ENCODE measurements at places on chromosomes 6 and 20.

GRCh38 chr6:153872946-153873345 is 166.1 kb upstream of the OPRM1 start:
- DNase-seq = no peak

- no peak for DNase-seq
These were observed 52.6 kb upstream of the MAFB start for GRCh38 chr20:40741507-40742106.

- DNase-seq = no peak
These were observed 18.3 kb upstream of the SEC63 start for GRCh38 chr6:107976155-107976783.

DNA sequence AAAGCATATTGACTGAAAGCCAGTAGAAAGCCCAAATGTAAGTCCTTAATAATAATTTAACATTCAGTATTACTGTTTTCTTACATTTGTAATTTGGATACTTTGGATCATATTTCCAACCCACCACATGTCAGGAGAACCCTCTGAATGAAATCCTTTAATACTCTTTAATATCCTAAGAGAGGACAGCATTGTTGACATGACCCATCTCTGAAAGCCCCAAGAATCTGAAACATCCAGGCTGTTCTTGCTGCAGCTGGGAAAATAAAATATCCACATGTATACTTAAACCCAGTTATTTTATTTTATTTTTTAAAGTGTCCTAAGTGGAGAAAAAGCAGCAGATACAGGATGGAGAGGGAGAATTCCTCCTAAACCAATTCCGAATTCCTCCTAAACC is 130.8 kb upstream of the RIPOR2 start:
- DNase-seq = no peak

- no peak for DNase-seq
These were observed 725 bp downstream of the TM9SF4 start for GRCh38 chr20:32110173-32110704.

- no peak for DNase-seq
These were observed 141.7 kb upstream of the CARMIL1 start for GRCh38 chr6:25137480-25137879.

DNA sequence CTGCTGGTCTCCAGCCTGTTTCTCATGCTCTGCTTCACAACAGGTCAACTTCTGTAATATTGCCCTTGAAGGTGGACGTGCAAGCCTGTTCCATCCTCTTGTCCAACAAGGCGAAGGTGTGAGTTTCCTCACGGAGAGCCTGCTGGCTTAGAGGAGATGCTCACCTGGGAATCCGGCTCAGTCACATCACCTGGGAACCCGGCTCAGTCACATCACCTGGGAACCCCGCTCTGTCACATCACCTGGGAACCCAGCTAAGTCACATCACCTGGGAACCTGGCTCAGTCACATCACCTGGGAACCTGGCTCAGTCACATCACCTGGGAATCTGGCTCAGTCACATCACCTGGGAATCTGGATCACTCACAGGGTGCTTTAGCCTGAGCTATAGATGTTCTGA is 230.1 kb downstream of the ERMARD start:
- no peak for DNase-seq
